ENCODE measurements at places on chromosomes 13 and 19.

DNA sequence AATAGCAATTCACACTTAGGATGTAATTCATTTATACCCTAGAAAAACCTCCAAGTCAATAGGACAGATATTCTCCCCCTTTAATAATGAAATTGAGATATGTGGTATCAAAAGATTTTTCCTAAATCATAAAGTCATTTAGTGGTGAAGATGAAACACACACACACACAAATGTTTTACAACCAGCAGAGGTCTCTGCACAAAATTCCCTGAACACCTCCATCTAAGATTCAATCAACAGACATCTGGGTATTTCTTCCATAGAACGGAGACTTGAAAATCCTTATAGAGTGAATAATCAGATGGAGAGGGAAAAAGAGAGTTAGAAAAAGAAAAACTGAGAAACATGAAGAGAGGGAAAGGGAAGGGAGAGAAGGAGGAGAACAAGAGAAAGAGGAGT, 52.8 kb downstream of the MYCBP2 start:
- DNase-seq = no peak

DNA sequence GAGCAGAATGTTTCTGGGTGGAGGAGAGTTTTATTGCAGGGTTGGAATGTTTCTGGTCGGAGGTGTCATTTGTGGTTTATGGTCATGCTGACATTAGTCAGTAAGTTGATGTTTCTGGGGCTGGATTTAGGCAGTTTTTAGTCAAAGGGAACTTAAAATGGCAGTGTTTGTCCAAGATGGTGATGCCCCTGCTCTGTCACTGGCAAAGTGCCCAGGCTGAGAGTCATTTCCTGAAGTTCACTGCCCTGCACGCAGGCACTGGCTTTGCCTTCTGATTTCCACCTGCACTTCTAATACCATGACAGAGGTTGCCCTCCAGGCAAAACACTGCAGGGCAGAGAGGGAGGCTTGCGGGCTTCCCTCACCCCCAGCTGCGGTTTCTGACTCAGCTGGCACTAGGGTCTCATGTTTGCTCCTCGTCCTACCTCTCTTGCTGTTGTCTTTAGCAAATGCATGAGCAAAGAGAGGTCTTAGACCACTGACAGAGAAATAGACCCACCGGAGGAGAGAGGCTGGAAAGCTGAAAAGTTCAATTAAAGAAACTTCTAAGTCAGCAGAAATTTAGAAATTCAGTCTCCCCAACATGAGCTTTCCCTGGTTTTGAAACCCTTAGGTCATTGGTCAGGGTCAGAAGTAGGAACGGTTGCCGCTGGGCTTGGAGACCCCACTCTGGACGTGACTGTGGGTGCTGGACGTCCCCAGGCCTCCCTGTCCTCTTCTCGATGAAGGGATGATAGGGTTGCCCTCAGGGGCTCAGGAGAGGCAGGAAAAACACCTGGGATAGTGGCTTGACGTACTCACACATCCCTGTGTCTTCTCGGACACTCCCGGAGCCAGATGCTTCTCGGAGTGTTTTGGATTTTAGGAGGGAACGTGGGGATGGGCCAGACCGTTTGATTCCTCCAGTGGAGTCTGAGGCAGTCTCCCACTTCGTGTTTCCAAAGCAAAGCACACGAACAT, 26.3 kb downstream of the TMEM255B start:
- DNase-seq = no peak

DNA sequence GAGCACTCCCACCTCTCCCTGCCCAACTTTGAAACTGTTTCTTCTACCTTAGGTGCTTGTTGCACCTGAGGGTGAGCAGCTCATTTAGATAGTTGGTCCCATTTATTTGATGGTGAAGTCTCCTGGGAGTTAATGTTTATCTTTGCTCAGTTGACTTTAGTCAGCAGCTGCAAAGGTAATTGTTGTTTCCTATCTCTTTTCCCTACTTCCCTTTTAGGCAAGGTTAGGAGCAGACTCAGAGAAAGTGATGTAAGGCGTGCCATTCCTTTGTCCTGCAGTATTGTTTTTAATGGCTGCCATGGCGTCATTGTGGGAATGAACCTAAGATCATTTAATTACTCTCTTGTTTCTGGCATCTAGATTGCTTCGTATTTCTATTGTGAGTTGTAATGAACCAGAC, 11.6 kb downstream of the AKAP11 start:
- no peak for DNase-seq

GRCh38 chr19:34172661-34173192, 423 bp downstream of the LSM14A start:
- DNase-seq = peak; percentile 38

DNA sequence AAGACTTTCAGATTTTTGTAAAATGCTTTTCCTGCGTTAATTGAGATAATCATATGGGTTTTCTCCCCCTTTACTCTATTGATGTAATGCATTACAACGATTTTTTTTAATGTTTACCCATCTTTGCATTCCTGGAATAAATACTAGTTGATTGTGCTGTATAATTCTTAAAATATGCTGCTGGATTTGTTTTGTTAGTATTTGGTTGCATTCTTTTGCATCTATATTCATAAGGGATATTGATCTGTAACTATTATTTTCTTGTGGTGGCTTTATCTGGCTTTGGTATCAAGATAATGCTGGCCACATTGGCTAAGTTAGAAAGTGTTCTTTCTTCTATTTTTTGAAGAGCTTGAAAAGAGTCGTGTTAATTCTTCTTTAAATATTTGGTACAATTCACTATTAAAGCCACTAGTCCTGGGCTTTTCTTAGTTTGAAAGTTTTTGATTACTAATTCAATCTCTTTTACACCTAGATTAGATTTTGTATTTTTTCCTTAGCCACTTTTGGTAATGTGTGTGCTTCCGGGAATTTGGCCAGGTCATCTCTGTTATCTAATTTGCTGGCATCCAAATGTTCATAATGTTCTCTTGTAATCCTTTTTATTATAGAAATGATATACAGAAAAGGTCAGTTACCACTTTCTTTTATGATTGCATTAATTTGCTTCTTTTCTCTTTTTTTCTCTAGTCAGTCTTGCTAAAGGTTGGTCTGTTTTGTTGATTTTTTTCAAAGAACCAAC, 29.8 kb downstream of the KL start:
- DNase-seq = no peak

GRCh38 chr13:112772539-112772909, 82.7 kb downstream of the ATP11A start:
- DNase-seq = no peak

DNA sequence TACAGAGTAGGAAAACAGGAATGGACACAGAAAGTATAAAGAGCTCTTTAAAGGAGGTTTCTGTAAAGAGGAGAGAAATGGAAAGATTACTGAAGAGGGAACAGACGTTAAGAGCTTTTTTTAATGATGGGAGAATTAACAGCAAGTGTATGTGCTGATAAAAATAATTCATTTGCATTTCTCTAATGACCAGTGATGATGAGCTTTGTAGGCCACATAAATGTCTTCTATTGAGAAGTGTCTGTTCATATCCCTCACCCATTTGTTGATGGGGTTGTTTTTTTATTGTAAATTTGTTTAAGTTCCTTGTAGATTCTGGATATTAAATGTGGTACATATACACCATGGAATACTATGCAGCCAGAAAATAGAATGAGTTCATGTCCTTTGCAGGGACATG, 40.0 kb downstream of the MYO16 start:
- DNase-seq = no peak

- no peak for DNase-seq
These were observed 212.5 kb downstream of the DLEU7 start for GRCh38 chr13:50631041-50631440.

- no peak for DNase-seq
These were observed 19.8 kb downstream of the TMEM272 start for GRCh38 chr13:51825165-51825592.

Data from stimulated activated CD4-positive, alpha-beta T cell treated with anti-CD3 and anti-CD28 coated beads, Interleukin-2, amount 100 ng/mL, for 24 hours (primary cell).